Hindlimb muscle (tissue), 1 donor: ENCODE measurements at places on chromosomes 12 and 14. TPM values are rescaled to one million over a fixed set of nuclear protein-coding genes. Genes with fewer than 3 reads are reported as not detected.

The GLT8D2 gene
- polyA plus RNA-seq: 40.1 TPM

The AMIGO2 gene
- polyA plus RNA-seq: 1.5 TPM

The EGLN3 gene
- polyA plus RNA-seq: 69.6 TPM

The AQP2 gene
- not detected for polyA plus RNA-seq

The BCAT1 gene
- 39.8 TPM for polyA plus RNA-seq

The ERP27 gene
- 0.32 TPM for polyA plus RNA-seq

The PAX9 gene
- 0.23 TPM for polyA plus RNA-seq

The LMNTD1 gene
- polyA plus RNA-seq: not detected

The BCL11B gene
- 1.4 TPM for polyA plus RNA-seq

The PTHLH gene
- 1.2 TPM for polyA plus RNA-seq

The ADAM20 gene
- polyA plus RNA-seq: 0.12 TPM

The RPGRIP1 gene
- 1.2 TPM for polyA plus RNA-seq

The SOAT2 gene
- polyA plus RNA-seq: 0.10 TPM

The MTA1 gene
- polyA plus RNA-seq: 90.4 TPM

The SLC17A8 gene
- polyA plus RNA-seq: 0.19 TPM

The OAS1 gene
- polyA plus RNA-seq: 5.2 TPM

The OTOGL gene
- 0.44 TPM for polyA plus RNA-seq

The TPPP2 gene
- polyA plus RNA-seq: 0.72 TPM

The IFNG-AS1 gene
- polyA plus RNA-seq: 0.72 TPM
